ENCODE measurements at places on chromosomes 13 and 19.

- DNase-seq, result no peak
These were observed 41.0 kb downstream of the RFX2 start for GRCh38 chr19:6069268-6069791.

GRCh38 chr13:67061750-67062149 lies 168.4 kb downstream of the PCDH9 start:
- no peak for DNase-seq

GRCh38 chr13:74259641-74260040 lies 125.4 kb upstream of the KLF12 start:
- no peak for DNase-seq

GRCh38 chr13:33285420-33286124 lies at the start of gene STARD13:
Gene STARD13, minus strand, starts transcription at chr13:33285755. Its CDS starts 117 bp downstream, at chr13:33285638.
- no peak for DNase-seq

GRCh38 chr13:55577082-55577846 lies 1563.5 kb upstream of the PRR20A start:
- DNase-seq, result no peak

DNA sequence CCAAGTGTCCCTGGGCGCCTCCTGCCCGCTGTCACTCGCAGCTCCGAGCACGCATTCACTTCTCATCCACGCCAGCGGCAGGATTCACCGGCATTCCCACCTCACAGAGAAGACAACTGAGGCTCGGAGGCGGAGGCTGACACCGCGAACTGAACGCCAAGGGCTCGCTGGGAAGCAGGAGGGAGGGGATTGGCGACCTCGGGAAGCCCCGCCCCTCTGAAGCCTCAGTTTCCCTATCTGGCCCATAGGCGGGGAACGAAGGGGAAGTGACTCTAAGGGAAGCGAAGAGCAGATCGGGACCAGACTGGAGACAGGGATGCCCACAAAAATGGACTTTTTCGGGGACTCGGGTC lies 256 bp downstream of the MICOS13 start:
- DNase-seq, result no peak

DNA sequence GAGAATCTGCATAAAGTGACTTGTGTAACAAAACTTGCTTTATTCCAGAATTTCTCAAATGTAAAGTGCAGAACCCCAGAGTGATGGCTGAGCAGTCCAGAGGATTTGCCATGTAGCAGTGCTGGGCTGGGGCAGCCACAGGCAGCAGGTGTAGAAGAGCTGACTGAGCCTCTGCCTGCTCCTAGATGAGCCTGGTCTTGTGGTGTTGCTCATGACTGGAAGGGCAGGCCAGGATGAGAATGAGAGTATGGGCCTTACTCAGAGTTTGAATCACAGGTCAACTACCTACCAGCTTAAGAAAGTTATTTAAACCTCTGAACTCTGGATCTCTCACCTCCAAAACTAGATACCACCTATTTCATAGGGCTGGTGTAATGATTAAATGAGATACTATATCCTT lies 2.9 kb upstream of the C13orf42 start:
- no peak for DNase-seq

- DNase-seq, result peak; percentile 89
These were observed 16.6 kb downstream of the SIGLEC8 start for GRCh38 chr19:51441410-51442390.

GRCh38 chr19:49106648-49107135 lies 7.5 kb upstream of the LIN7B start:
- DNase-seq, result peak; percentile 58

DNA sequence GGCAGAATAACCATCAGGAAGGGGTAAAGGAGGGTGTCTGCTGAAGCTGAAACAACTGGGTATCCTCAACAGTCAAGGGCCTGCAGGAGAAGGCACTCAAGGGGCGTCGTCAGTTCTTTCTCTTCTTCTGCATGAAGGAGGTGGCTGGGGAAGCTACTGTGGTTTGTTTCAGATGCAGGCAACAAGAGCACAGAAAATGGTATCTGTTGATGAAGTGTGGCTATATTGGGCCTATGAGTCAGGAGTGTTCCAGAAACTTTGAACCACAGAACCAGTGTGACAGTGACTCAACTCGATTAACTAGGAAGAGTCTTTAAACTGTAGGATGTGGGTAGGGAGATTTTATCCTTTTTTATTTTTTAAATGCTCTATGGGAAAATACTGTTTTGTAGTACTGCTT lies 686.3 kb downstream of the FGF9 start:
- no peak for DNase-seq

- DNase-seq, result no peak
These were observed 941 bp downstream of the DUS3L start for GRCh38 chr19:5789886-5790558.

DNA sequence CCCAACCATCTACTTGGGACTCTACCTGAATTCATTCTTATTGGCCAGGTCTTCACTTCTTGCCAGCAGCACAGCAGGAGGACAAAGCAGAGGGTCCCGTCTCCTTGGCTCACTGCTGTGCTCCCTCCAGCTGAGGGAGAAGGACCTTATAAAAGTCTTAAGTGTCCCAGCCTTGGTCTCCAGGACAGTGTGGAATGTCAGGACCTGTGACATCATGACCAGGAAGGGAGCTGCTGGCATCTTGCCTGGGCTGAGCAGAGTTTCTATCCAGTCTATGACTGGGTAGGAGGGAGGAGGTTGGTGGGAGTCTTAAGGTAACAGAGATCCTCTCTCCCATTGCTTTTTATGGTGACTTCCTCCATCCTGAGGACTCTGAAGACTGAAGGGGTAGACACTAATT lies 56.6 kb upstream of the ANKRD10 start:
- no peak for DNase-seq

- DNase-seq, result no peak
These were observed 87.6 kb upstream of the STK24 start for GRCh38 chr13:98664510-98664909.

GRCh38 chr19:11251650-11252314 lies 10.5 kb downstream of the DOCK6 start:
- no peak for DNase-seq

DNA sequence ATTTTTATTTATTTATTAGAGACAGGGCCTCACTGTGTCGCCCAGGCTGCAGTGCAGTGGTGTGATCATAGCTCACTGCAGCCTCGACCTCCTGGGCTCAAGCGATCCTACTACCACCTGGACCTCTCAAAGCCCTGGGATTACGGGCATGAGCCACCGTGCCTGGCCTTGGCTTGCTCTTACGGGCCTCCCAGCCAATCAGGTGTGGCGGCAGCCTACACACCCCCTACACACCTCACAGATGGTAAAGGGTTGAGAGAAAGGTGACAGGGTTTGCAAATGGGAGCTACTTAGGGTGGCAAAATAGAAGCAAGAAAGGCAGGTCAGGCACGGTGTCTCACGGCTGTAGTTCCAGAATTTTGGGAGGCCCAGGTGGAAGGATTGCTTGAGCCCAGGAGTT lies 1.0 kb upstream of the ZBTB32 start:
- no peak for DNase-seq

DNA sequence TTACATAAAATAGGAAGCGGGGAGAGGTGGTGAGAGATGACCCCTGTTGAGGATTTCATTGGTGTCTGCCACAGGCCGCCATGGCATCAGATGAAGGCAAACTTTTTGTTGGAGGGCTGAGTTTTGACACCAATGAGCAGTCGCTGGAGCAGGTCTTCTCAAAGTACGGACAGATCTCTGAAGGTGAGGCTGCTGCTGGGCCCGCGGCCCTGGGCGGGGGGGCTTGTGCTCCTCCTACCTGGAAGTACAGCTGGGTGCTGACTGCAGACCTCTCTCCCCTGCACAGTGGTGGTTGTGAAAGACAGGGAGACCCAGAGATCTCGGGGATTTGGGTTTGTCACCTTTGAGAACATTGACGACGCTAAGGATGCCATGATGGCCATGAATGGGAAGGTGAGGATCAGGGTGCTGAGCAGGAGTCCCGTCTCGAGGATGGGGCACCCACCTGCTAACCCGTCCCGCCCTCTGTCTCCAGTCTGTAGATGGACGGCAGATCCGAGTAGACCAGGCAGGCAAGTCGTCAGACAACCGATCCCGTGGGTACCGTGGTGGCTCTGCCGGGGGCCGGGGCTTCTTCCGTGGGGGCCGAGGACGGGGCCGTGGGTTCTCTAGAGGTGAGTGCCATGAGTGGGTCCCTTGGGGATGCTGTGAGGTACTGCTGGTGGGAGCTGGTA lies 1.9 kb downstream of the CIRBP start:
- DNase-seq, result no peak

Measured in stimulated activated CD4-positive, alpha-beta T cell treated with anti-CD3 and anti-CD28 coated beads, Interleukin-15, amount 100 ng/mL, for 48 hours (primary cell).